ENCODE measurements at places on chromosomes 1 and 21.

DNA sequence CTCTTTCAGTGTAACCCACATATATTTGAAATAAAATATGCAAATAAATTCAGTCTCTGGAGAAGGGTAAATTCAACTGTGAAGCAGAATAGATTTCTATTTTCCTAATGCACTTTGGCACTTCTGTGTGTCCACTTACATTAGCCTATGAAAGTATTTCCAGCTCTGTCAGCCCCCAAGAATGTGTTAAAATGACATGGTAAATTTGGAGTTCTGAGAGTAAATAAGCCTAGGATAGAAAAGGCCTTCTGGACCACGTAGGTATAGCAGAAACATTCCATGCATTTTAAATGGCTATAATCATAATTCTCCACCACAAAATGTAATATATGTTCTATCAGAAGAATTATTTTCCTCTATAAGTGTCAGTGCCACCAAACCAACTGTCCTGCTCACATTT, 276.2 kb downstream of the NEGR1 start:
- no peak for DNase-seq

GRCh38 chr1:221783936-221784335, 42.0 kb upstream of the DUSP10 start:
- no peak for DNase-seq

GRCh38 chr1:176691251-176692228, 228.6 kb downstream of the PAPPA2 start:
- DNase-seq: no peak

DNA sequence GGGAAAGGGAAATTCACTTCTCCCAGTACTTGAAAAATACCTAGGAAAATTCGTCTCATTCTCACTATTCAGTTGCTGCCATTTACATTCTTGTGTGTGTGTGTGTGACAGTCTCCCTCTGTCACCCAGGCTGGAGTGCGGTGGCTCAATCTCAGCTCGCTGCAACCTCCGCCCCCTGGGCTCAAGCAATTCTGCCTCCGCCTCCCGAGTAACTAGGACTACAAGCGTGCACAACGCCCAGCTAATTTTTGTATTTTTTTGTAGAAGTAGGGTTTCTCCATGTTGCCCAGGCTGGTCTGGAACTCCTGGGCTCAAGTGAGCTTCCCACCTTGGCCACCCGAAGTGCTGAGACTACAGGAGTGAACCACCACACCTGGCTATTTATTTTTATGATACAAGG, 1.2 kb downstream of the SNAPIN start:
- DNase-seq: no peak

- DNase-seq: no peak
Measured at GRCh38 chr1:57411262-57411661, 12.6 kb downstream of the DAB1 start.

DNA sequence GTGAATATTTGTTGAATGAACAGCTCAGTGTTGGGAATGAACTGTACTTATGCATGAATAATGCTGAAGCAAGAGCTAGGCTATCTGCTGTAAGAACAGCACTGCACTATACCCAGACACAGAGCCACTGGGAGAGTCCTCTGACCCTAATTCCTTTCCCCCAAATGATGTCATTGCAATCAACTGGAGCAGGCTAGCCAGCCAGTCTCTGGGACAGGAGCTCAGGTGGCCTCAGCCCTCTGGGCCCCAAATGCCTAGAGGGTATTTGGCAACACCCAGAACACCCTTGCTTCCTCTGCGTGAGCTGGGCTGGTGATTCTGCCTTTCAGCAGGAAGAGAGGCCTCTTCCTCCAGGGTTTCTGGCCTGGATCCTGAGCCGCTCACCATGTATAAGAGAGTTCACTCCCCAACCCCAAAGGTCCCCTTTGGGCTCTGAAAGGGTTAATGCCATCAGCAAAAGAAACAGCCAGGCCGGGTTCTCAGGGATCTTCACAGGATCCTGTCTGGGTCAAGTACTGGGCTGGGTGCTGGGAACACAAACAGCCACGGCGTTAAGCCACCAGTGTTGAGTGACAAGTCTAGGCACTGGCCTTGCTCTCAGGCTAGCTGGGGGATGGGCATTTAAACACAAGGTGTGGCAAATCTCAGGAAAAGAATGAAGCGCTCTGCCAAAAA, 3.7 kb upstream of the PADI4 start:
- DNase-seq: no peak

DNA sequence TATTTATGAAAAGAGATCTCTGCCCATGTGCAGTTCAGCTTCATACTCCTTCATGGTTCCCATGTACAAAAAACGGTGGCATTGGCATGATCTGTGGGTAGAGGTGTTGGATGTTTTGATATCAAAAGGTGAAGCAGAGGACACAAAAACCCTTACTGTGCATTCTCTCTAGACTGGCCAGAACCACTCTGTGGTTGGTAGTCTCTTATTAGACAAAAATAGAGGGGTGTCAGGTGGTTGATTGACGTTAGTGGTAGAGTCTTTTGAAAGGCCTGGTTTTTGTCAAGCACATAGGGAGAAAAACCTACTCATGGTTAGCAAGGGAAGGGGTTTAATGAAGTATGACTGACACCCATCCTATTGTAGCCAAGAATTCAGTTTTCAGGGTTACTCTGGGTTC, 400.0 kb upstream of the TMPRSS15 start:
- DNase-seq: no peak

DNA sequence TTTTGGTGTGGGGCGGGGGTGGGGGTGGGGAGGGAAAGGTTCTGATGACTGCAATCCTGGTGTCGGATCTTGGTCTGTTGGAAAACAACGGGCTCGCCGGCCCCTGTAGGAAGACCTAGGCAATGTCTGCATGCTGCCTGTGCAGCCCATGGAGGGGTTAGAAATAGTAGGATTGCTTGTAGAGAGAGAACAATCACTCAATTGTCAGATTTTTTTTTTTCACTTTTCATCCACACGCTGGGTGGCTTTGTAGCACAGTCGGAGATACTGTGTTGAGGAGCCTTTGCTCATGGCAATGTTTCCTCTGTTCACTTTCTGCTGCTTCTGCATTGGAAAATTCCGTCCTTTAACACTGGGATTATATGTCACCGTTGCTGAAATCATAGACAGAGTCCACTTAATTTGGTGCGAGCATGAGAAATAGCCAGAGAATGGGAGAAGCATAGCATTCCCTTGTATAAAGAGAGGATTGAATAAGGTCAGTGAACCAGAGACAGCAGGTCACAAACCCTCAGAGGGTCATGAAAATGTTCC, 107.5 kb downstream of the MRPS6 start:
- DNase-seq: no peak

DNA sequence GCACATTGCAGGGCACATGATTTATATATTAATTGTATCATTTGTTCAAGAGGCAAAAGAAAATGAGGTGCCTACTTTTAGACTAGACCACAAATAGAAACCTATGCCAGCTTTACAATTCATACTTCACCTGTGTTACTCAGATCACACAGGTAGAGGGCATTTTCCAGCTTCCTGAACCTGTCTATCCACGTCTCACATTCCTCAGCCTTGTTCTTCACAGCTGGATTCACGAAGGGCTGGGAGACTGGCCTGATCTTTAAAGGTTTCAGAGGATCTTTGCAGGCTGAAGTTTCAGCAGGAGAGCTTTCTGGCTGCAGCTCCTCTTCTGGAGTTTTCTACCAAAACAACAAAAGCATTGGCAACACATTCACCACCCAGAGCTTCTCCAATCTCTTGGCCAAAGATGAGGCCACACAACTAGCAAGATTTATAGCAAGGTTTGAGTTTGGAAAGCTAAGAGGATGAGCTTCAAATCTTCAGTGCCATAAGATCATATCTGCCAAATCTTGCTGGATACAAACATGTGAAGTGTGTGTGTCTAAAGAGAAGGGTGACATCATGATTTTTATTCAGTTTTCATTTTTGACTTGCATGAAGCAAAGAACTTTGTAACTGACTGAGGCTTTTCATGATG, 71.0 kb upstream of the CYP2J2 start:
- DNase-seq: no peak

DNA sequence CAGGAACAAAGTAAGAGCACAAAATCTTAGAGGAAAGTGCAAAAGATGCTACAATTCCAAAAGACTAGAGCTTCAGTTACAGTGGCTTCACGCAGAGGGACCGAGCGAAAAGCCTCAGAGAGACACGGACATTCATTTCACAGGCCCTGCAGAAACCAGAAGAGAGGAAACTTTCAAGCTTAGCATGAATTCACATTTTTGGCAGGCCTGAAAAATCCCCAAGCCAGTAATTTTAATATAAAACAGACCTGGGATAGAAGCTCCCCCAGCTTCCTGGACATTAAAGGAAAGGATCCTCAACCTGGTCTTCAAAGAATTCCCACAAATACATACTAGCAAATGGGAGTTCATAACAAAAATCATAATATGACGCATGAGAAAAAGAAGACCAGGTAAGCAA, 66.2 kb downstream of the HSF2BP start:
- no peak for DNase-seq

DNA sequence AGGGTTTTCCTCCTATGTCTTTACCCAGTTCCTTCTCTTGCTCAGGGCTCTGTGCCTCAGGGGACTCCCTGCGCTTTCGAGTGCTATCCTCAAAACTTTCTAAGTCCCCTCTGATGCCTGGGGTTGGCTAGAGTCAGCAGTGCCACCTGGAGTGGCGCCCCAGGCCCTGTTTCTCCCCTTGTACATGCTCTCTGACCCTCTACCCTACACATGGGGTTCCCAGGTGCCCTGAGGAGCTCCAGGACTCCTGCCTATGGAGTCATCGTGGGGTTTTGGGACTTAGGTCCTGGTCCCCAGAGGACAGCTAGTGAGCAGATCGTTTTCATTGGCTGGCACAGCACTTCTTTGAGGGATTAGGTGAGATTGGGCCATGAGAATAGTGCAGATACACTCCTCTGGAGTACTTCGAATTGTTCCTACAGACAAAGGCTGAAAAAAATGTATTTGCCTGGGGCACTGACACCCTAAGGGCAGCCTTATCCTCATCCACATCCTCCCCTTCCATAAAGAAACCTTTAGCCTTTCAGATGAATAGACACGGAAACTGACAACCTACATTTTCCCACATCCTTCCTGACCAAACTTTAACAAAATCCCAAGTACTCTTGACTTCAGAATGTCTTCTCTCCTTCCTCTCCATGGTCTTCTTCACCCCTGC, 41.5 kb downstream of the LGR6 start:
- no peak for DNase-seq

- no peak for DNase-seq
Measured at GRCh38 chr1:153541641-153542590, 1.2 kb upstream of the S100A5 start.

- DNase-seq: no peak
Measured at GRCh38 chr1:16204634-16205333, 7.7 kb downstream of the ARHGEF19 start.

GRCh38 chr1:14921057-14921456, 232.5 kb upstream of the TMEM51 start:
- no peak for DNase-seq

- DNase-seq: no peak
Measured at GRCh38 chr1:63448731-63449246, 74.2 kb downstream of the ITGB3BP start.

- DNase-seq: no peak
Measured at GRCh38 chr1:217407534-217408001, 223.3 kb downstream of the GPATCH2 start.

- no peak for DNase-seq
Measured at GRCh38 chr1:33274446-33274845, 18.2 kb downstream of the ZNF362 start.

DNA sequence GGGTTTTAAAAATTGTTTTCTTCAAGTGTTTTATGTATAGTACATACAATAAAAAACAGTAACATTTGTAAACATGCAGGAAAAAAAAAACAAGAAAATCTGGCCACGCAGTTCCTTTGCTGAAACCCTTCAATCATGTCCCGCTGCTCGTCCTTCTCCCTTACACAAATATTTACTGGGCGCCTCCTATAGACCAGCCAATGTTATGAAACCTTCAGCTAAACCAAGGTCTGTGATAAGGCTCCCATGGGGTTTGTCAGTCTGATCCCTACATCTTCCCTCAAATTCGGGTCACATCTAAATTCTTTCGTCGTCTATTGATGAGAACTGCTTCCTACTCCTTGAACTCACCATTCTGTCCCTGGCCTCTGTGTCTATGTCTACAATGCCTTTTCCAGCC, 583.9 kb downstream of the SMYD3 start:
- DNase-seq: no peak

DNA sequence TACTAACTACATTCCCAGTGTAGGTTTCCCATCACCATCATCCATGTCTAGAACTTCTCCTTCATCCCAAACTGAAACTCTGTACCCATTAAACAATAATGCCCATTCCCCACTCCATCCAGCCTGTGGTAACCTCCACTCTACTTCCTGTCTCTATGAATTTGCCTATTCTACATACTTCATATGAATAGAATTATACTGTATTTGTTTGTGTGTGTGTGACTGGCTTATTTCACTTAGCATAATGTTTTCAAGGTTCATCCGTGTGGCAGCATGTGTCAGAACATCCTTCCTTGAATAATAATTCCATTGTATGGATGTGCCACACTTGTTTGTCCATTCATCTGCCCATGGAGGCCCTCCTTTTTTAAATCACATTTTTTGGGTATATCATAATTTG, 35.7 kb downstream of the ATP2B4 start:
- DNase-seq: no peak

DNA sequence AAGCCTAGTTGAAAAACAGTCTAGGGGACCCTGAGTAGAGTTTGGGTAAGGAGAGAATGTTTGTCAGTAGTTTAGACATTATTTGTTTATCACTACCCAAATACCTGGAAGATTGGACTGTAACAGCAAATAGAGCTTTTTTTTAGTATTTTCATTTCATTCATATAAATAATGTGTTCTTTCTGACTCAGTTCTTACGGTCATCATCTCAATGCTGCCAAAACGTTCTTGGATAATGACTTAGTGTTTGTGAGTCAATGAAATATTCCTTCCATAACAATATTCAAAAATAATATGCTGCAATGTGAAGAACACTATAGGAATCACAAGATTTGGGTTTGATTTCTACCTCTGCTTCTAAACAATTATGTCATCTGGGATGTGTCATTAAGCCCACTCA, 400.0 kb upstream of the PKN2 start:
- no peak for DNase-seq

GRCh38 chr1:245588116-245588639, 433.4 kb downstream of the KIF26B start:
- no peak for DNase-seq

- DNase-seq: no peak
Measured at GRCh38 chr1:1082239-1082775, 8.2 kb upstream of the RNF223 start.

DNA sequence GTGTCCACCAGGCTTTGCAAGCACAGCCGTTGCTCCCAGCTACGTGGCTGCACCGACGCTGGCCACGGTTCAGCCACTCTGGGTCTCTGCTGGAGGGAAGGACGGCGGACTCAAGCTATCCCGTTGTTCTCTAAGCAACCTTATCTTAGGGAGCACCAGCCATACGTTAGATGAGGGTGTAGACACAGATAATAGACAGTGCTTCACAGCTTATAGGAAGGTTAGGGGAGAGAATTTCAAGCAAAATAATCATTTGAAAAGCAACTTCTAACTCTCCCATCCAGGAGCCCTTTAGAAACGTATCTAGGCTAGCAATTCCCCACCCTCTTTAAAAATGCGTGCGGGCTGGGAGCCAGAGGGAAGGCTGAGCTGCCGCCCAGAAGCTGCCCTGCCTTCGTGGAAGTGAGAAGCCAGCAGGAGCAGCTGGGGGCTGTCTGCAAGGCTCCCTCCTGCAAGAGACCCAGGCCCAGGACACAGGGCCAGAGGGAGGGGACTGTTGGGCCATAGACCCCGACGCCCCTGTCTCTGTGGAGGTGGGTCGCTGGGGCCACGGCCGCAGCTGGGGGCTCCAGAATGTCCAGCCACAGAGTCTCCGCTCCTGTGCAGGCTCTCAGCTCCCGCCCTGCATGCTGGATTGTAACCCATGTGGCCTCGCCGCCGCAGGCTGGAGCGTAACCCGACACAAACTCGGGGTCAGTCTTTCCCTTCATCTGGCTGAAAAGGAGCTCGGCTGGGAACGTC, 31.2 kb upstream of the COL6A2 start:
- DNase-seq: no peak
